ENCODE measurements at places on chromosomes 4 and X.

DNA sequence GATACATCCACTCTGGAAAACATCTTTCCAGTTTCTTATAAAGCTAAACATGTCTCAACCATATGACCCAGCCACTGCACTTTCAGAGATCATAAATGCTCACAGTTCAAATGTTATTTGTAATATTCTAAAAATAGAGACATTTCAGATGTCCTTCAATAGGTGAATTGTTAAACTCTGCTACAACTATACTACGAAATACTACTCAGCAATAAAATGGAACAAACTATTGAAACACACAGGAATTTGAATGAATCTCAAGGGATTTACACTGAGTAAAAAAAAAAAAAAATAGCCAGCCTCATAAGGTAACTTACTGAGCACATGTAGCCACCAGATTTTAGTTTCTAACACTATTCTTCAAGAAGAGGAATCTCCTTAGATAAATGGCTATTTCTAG is 253.9 kb downstream of the PCDH18 start:
- DNase-seq, result no peak

GRCh38 chrX:149939655-149939904 is 1.3 kb upstream of the EOLA2 start:
- no peak for DNase-seq

DNA sequence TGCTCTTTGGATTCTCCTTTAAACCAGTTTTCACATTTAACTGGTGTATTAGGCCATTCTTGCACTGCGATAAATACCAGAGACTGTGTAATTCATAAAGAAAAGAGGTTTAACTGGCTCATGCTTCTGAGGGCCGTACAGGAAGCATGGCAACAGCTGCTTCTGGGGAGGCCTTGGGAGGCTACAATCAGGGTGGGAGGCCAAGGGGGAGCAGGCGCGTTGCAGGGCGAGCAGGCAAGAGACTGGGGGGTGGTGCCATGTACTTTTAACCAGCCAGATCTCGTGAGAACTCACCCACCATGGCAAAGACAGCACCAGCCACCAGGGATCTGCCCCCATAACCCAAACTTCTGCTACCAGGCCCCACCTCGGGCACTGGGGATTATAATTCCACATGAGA is 38.1 kb downstream of the RNF212 start:
- no peak for DNase-seq

DNA sequence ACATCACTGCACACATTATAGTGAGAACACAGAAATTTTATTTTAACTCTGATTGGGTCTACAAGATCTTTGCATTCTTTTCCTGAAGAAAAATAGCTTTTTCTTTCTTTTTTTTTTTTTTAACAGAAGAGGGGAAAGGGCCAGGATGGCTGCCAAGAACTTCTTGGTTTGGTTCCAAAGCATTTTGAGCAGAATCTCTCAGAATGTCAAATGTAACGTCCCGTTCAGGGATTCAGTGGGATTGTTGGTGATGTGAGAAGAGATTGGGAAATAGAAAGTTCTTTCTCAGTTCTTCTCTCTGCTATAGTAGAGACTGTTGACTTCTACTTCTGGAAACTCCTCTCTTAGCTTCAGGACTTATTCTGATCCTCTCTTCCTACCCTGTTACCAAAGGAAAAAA is 70.9 kb upstream of the CBR4 start:
- DNase-seq, result no peak

DNA sequence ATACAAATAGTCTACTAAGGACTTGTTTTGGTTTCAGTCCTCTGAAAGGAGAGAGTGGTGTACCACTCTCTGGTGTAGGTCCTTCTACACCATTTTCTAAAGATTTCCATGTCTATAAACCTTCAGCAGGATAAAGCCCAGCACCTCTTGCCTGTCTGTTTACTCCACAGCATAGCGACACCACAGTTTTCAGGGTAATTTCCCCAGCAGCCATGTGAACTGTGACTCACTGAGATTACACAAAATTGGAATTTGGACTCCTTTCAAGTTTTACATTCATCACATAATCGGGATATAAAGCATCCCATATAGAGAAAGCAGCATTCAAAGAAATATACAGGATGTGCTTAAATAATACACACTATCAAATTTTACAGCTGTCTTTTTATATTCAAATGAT is 229.6 kb downstream of the PRDM5 start:
- DNase-seq, result no peak

- DNase-seq, result no peak
These were observed 181.9 kb downstream of the SPRY1 start for GRCh38 chr4:123578276-123579029.

DNA sequence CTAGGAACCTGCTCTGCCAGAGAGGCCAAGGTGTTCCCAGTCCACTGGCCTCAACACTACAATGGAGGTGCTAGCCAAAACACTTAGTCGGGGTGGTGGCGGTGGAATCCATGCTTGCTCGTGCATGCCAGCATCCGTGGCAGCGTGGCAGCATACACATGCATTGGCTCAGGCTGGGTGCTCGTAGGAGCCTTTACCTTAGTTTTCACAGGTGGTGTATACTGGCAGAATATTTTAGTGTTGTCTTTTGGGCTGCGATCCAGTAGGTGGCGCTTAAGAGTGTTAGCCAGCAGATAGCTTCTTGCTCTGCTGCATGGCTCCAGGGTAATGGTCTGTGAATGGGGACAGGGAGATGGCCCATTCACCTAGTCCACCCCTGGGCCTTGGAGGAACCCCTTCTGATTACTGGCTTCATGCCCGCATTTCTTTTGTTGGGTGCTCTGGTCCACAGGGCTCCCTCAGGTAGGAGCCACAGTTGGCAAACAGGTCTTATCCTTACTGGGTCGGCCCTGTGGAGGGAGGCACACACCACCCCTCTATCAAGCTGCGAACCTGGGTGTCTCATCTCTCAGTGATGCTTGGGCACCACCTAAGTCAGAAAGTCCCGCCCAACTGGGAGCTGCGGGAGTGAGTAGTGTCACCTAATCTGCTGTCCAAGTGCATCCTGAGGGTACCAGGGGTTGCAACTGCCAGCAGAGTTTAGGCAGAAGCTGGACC is 40.0 kb downstream of the RIPPLY1 start:
- DNase-seq, result no peak

- DNase-seq, result no peak
These were observed 78.8 kb upstream of the TBC1D9 start for GRCh38 chr4:140834839-140835495.

DNA sequence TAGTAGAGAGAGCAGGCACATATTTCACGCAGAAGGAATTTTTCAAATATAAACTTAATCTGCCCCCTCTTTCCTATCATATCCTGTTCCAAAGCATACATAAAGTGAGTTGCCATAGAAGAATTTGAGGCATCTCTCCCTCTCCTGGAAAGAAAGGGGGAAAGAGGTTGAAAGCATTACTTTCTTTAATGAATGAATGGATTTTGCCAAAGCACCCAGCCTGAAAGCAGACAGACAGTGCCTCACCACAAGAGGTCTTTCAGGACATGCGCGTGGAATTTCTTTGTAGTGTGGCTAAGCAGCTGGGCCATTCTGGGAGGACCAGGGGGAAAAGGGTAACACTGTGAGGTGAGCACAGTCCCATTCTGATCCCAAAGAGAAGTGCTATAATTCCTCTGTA is 651.4 kb downstream of the IQCM start:
- DNase-seq, result no peak

GRCh38 chr4:171814545-171814944 is 1.3 kb downstream of the GALNTL6 start:
- no peak for DNase-seq

GRCh38 chrX:85619962-85620361 is 240.5 kb upstream of the POF1B start:
- no peak for DNase-seq

- no peak for DNase-seq
These were observed 52.7 kb downstream of the ACOX3 start for GRCh38 chr4:8387615-8388527.

DNA sequence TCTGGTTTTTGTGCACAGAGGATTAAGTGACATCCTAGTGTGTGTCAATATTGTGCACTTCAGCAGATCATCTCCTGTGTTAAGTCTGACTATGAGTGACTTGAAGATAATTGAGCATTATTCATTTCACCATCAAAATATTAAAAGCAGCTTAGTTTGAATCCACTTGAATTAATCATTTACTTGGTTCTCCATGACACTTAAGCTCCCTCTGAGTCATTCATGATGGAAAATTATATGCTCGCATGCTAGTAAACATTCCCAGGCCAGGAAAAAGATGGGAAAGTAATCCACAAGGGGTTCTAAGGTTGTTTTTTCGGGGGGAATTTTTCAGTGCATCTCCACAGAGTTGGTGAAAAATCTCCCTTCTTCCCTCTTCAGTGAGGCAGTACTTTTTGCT is 97.2 kb upstream of the EOLA2 start:
- no peak for DNase-seq

GRCh38 chrX:129875669-129876068 is 30.3 kb upstream of the UTP14A start:
- no peak for DNase-seq

DNA sequence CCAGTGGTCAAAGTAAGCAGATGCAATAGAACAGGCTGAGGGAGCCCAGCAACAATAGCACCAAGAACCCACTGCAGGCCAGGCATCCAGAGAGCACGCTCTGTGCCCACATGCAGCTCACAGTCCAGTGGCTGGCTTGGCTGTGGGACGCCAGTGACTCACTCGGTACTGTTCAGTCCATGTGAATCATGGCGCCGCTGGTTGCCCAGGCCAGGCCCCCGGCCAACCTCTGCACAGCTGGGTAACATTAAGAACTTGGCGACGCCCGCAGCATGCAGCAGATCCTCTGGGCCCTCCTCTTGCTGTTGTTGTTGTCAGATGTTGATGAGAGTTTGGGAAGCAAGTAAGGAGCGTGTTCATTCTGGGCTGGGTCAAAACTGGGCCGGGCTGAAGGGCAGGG is 60.5 kb downstream of the MSX1 start:
- no peak for DNase-seq

DNA sequence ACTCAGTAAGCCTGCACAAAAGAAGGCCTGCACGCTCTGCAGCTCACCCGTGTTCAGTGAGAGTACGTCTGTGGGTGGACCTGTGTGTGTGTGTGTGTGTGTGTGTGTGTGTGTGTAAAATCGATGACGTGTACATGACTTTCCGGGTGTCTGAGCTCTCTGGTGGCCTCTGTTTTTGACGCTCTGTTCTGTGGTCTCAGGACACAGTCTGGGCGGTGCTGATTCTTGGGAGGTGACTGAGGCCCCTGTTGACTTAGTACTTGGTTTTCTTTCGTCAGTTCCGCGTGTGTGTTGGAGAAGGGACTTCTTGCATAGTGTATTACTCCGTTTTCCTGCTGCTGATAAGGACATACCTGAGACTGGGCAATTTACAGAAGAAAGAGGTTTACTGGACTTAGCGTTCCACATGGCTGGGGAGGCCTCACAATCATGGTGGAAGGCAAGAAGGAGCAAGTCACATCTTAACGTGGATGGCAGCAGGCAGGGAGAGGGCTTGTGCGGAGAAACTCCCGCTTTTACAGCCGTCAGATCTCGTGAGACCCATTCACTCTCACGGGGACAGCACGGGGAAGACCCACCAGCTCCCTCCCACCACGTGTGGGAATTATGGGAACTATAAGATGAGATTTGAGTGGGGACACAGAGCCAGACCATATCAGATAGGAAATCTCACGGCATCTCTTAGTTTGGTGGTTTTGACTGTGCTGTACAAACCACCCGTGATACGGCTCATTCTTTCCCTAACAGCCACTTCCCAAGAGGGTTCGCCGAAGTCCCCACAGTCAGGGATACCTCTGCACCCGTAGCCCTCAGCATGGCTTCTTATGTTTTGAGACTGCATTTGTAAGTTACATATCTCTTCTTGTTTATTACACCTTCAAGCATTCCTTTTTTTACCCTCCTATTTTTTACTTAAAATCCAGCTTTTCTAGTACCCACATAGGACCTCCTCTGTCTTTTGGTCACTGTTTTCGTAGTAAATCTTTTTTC is 24.5 kb downstream of the UVSSA start:
- no peak for DNase-seq

DNA sequence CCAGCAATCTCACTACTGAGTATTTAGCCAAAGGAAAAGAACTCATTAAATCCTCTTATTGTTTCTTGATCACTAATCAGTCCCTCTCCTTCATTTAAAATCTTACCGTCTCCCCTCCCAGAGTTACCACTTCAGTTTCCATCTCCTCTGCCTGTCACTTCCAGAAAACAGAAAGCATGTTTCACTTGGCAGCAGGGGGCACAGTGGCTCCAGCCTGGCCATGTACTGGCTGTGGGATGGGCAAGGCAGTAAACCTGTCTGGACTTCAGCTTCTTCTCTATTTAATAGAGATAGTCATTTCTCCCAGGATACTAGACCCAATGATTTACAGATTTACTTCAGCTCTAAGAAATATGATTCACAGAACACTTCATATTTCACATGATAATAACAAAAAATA is 63.2 kb downstream of the CD40LG start:
- DNase-seq, result no peak

GRCh38 chrX:109797311-109797975 is 64.4 kb upstream of the ACSL4 start:
- DNase-seq, result no peak

DNA sequence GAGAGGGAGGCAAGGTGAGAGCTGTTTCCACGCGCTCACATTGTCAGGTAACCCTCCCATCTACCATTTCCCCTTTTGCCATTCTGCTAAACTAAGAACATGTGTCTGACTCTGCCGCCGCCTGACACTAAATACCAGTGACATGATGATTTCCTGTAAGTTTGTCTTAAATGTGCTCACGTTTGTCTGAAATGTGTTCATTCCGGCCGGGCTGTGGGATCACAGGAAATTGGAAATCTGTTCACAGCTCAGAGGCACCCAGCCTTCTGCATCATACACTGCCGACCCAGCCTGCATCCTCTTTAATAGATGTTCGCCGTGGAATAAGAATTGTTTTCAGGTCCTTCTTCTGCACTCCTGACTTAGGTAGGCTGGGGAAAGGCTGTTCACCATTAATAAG is 336.2 kb upstream of the PPARGC1A start:
- no peak for DNase-seq

DNA sequence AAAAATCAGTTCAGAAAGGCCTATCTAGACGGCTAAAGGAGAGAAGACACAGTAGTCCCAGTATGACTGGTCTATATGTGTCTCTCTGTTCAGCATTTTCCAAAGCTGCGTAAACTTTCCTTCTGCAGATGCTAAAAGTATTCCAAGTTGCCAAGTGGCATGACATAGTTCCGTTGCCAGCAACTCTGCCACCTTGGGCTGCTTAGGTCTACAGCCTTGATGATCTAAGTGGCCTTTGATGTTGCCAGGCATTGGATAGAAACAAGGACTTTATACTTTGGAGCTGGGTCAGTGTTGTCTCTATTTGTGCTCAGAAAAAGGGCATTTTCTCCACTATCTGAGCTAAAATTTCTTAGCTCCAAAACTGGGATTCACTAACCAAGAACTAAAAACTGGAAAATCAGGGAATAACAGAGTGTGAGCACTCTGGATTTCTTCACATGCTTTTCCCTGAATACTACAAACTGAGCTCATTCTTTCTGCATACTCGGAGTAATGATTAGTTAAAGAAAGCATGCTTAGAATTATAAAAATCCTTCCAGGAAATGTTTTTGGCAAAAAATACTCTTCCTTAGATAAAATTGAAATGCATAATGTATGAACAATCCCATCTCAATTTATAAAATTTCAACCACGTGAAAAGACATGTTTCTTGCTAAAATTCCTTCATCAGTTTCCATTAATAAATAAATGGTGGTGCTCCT is 191.4 kb downstream of the ADAMTS3 start:
- no peak for DNase-seq

All from stimulated activated CD8-positive, alpha-beta memory T cell treated with anti-CD3 and anti-CD28 coated beads, Interleukin-7, amount 100 ng/mL, for 1 hour (primary cell).